Posterior vena cava (tissue), 2 donors: ENCODE measurements at places on chromosomes 1 and 21. TPM values are rescaled to one million over a fixed set of nuclear protein-coding genes. Genes with fewer than 3 reads are reported as not detected.

Gene ITLN1
- 0.60 TPM for total RNA-seq

Gene RGS4
- total RNA-seq, result 12.8 TPM

Gene CXADR
- total RNA-seq, result 0.24 TPM

GRCh38 chr1:90799326-90799725 is 82.2 kb upstream of the BARHL2 start:
- DNase-seq, result no peak
